ENCODE measurements at places on chromosomes 12 and 14.

GRCh38 chr14:29821661-29822429 lies 105.8 kb downstream of the PRKD1 start:
- no peak for DNase-seq

DNA sequence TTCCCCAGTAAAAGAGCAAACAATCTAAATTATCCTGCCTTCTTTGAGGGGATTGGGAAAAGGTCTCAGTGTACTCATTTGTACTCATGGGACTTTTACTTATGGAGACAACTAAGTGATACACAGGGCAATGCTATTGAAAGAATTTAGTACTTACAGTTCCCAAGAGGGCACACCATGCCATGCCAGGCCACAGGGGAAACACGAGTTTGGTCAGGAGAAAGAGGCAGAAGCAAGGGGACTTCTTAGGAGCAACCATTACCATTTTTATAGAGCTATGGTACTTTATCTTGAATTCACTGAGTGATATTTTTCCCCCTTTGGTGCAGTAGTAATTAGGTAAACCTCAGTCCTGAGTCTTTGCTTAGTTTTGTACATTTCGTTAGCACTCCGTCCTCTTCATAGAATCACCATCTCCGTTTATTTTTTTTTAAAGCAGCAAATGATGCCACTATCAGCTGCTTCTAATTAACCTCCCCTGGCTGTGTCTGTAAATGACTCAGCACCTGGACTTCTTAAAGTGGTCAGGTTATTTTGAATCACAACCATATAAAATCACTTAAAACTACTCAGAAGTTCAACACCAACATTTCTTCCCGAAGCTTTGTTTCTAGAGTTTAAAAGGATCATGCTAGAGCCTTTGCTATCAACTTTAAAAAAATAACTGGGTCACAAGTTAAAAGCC lies 5.9 kb upstream of the WASHC3 start:
- no peak for DNase-seq

DNA sequence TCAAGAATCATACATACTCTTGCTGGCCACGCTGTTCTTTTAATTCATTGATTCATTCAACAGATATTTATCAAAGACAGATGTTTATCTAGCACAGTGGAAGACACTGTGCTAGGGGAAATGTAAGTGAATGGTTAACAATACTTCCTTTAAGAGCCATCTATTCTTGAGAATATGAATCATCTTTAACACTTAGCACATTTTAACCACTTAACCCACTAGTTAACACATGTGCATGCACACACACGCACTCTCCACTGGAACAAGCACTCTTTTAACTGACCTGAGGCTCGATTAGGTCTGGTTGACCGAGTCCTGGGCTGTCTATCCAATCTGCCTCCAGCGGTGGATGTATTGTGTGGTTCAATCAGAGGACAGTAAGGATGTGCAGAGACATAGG lies 34.6 kb downstream of the LMNTD1 start:
- DNase-seq: no peak

- DNase-seq: no peak
Measured at GRCh38 chr12:65800937-65801336, 23.3 kb upstream of the HMGA2 start.

DNA sequence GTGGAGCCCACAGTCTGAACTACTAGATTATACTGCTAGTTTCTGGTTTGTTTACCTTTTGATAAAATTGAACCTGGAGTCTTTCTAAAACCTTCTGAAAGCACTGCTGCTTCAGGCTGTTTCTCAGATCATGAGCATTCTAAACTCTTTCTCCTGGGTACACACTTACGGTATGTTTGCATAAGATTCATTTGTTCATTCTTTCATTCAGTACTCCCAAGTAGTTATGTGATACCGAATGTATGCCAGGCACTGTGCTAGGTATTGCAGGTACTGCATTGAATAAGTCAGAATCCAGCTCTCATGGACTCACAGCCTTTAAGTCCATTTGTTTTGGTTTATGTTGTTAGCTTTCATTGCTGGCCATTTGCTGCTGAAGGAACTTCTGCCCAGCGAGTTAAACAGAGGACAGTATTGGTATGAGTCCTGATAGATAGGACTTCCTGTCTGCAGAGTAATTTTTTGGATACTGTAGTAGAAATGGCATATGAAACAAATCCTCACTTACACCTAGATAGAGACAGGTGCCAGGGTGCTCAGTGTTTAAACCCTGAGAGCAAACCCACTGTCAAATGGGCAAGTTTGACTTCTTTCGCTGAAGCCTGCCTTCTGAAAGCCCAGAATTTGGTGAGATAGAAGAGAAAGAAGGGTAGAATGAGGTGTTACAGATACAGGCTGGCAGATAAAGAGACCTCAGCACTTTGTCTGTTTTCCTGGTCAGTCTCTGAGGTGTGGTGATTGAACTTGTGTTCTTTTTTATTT lies 2.1 kb downstream of the SUSD6 start:
- no peak for DNase-seq

DNA sequence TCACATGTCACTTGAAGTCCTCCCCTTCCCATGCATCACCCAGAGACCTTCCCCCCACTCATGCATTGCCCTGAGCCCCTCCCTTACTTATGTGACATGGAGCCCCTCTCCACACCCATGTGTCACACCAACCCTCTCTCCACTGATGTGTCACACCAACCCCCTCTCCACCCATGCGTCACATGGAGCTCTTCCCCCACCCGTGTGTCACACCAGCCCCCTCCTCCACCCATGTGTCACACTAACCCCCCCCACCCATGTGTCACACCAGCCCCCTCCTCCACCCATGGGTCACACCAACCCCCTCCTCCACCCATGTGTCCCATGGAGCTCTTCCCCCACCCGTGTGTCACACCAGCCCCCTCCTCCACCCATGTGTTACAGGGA lies 30.4 kb downstream of the RTL1 start:
- DNase-seq: no peak

DNA sequence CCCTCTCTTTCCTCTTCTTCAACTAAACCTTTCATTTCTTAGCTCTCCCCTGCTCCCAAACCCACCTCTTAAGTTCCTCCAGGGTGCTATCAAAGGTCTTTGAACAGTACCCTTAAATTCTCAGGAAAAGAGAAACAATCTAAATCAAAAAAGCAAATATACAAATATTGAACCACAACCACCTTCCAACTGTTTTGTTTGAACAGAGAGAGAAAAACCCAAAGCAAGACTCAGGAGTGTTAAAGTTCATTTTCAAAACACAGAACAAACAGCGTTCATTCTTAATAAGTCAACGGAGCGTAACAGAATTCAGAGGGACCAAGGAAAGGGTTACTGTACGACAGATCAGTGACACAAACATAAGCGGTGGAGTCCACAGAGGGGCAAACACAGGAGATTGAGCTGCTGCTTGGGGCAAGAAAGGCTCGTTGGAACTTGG lies 73.3 kb downstream of the NDUFA12 start:
- no peak for DNase-seq

DNA sequence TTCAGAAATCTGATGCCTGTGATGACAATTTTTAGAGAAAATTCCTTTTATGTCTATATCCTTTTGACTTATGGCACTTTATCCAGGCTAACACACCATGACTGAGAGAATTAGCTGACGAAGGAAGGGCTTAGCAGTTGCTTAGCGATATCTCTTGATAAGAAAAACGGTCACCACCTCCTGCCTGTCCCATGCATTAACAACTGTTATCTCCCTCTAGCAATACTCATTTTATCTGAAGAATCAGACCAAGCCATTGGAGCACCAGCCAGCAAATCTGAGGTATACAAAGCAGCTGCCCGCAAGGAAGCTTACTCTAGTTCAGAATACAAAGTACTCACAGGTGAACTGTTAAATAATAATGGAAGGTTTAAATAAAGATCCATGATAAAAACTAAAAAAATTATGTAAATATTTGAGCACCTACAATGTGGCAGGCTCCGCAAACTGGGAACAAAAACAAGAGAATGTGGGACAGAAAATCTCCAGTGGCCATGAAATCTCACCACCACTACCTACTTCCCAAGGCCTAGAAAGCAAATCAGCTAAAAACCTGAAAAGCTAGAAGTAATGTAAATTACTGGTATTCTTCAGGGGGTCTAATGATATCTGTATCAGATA lies 24.3 kb downstream of the PPM1H start:
- DNase-seq: peak; percentile 91

DNA sequence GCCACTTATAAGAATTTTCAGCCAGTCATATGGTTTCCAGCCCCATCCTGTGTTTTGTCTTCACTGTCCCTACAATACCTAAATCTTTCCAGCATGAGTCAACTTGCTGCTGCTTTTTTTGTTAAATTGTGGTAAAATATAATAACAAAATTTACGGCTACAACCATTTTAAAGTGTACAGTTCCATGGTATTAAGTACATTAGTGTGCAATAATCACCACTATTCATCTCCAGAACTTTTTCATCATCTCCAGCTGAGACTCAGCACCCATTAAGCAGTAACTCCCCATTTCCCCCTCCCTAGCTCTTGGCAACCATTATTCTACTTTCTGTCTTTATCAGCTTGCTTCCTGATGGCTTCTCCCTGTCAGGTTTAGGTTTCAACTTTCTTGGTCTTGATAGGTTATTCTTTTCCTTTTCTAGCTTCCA lies 39.1 kb downstream of the FRS2 start:
- no peak for DNase-seq

GRCh38 chr12:91023326-91024004 lies 18.7 kb upstream of the EPYC start:
- DNase-seq: peak; percentile 71

- DNase-seq: peak; percentile 99
Measured at GRCh38 chr12:89756585-89757398, 48.2 kb upstream of the ATP2B1 start.

DNA sequence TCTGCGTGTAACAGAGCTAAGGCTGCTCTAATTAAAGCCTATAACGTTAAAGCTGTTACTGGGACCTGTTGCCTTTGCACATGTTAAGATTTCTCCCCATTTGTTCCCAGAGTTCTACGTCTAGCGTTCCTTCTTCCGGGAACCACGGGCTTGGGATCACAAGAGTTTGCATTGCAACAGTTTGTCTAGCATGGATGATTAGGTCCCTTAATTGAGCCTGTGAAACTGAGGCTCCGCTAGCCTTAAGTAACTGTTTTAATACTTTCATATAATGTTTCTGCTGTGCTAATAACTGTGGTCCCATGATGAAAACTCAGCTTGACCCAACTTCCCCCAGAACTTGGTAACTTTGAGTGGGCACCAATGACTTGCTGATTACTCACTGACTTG lies 16.7 kb upstream of the LYZ start:
- DNase-seq: no peak

Measured in common myeloid progenitor, CD34-positive (primary cell).